ENCODE measurements at places on chromosomes 2 and 18.

DNA sequence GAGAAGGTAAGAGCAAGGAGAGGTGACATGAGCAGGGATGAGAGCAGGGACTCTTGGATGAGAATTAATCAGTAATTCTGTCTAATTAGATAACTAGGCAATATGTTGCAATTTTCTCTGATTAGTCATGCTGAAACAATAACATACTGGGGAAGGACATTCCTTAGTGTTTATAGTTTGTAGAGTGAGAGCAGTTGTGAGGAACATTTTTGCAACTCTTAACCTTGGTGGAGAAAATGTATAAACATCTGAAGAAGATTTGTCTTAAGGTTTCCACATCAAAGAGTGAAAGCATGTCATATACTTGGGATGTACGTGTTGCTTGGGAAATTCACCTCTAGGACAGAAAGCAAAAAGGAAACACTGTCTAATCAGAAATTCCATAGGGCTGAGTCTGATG is 955.4 kb upstream of the FANCL start:
- DNase-seq: no peak

DNA sequence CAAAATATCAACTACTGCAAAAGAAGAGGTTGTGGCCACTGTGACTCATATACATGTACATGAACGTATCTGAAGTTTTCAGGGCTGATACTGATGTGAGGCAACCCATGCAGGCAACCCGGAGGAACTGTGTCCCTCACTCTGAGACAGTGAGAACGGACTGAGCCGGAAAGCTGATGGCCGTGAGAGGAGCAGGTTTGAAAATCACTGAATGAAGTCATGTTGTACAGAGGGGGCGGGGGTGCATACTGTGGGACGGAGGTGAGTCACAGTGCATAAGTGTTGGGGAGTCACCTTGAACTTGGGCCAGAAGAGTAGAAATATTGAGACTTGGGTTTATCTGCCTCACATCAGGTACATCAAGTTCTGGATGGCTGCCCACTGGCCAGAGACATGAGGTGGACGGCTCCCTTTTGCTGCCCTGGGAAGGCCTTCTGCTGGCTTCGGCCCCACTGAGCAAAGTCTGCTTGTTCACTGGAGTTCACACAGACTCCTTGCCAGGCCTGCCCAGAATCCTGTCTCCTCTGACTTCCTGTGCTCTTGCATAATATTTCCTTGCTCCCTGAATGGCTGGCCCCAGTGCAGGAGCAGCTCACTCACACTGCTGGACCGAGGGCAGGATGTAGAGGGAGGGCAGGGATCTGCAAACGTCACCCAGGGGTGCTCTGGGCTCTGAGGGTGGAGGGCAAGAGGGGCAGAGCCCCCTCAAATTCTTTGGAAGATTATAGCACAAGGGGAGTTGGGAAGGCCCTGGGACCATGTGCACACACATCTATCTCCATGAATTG is 18.1 kb downstream of the EPAS1 start:
- no peak for DNase-seq

DNA sequence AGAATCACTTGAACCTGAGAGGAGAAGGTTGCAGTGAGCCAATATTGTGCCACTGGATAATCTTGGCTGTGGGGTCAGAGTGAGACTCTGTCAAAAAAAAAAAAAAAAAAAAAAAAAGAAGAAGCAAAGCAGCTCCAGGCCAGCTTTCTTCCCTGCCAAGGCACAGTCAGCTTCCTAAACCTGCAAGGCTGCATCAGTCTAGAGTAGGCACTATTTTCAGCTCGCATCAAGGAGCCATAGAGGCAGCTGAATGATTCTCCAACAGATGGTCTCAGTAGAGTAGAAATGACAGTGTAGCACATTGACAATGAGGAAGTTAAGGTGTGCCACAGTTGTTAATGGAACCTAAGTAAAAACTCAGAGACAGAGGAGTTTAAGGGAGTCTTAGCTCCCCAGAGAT is 35.6 kb downstream of the BMP10 start:
- no peak for DNase-seq

DNA sequence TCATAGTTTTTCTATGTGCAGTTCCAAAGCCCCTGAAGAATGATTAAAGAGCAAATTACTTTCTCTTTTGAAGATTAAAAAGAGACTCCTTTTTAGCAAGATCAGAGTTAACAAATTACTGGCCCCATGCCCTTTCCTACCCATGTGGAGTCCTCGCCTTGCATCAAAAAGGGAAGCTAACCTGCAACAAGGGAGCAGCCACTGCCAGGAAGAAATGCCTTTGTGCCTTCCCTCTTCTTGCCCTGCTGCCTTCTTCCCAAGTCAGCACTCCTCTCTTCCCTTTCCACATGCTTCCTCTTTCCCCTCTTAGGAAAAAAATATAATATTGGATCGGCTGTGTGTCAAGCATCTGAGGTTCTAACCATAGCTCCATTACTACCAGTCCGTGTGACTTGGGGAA is 37.1 kb upstream of the CYP1B1 start:
- DNase-seq: no peak

DNA sequence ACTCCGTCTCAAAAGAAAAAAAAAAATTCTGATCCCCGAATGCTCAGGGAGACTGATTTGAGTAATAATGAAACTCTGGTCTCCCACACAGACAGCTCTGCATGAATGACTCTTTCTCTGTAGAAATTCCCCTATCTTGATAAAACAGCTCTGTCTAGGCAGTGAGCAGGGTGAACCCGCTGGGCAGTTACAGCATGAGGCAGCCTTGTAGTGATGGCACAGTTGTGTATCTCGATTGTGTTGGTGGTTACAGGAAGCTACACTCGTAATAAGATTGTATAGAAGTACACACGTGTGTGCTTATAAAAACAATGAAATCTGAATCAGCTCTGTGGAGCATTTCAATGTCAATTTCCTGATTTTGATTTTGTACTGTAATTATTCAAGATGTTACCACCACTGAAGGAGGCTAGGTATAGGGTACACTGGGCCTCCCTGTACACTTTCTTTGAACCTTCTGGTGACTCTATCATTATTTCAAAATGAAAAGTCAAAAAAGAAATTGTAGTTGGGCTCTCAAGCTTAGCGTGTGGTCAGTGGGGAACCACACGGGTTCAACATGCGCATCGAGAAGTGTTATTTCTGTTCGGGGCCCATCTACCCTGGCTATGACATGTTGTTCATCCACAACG is 34.9 kb upstream of the ATP8B1 start:
- DNase-seq: no peak

- no peak for DNase-seq
Measured at GRCh38 chr2:99106913-99107312, 34.6 kb upstream of the C2orf15 start.

GRCh38 chr2:61670591-61671501 is 132.7 kb upstream of the XPO1 start:
- DNase-seq: peak; percentile 27

DNA sequence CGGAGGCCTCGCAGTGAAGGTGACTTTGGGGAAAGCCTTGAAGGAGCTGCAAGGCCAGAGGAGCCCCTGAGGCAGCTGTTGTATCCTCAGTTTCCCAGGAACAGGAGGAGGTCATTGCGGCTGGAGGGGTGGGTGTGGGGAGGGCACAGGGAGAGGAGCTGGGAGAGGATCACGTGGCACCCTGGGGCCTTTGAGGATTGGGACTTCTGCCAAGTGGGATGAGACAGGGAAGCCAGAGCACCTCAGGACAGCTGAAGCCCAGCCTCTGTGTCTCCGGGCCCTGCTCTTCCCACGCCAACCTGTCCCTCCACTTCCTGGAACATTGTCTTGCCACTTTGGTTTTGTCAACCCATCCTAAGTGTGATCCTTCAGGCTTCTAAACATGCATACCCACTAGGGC is 19.4 kb upstream of the RRM2 start:
- DNase-seq: no peak

GRCh38 chr2:16015210-16015902 is 75.0 kb downstream of the MYCN start:
- DNase-seq: no peak

- no peak for DNase-seq
Measured at GRCh38 chr18:43389163-43389562, 111.9 kb upstream of the SYT4 start.

DNA sequence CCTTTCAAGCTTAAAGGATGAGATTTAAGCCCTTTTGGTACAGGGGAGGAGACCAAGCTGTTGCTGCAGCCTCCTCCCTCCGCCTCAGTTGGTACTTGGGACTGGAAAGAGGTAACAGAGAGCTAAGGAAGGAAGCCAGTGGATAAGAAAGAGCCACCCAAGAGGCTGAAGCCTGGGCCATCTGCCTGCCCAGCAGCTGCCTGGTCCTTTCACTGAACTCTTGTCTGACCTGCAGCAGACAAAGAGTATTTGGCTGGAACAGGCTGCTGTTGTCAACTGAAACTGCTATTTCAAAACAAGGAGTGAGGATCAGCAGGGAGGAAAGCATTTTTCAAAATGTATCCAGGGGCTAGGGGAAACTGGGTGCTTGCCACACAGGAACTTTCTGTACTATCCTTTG is 30.3 kb downstream of the TNS1 start:
- no peak for DNase-seq

GRCh38 chr2:115609978-115610377 is 1167.5 kb downstream of the DPP10 start:
- DNase-seq: no peak

DNA sequence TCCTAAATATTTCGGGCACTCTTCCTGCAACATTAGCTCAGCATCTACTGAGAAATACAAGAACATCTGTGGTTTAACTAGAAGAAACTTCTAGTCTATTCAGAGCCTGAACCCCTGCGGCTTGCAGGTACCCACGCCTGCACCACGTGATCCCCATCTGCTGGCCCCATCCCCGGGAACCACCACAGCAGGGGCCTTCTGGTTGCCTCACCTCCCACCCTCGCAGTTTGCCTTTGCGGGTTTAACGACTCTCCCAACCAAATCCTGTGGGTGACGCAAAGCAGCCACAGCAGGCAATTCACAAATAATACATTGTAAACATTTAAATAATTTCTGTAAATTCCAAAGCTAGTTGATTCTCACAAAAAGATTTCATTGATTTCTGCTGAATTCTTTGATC is 90.2 kb upstream of the TMEM18 start:
- no peak for DNase-seq

DNA sequence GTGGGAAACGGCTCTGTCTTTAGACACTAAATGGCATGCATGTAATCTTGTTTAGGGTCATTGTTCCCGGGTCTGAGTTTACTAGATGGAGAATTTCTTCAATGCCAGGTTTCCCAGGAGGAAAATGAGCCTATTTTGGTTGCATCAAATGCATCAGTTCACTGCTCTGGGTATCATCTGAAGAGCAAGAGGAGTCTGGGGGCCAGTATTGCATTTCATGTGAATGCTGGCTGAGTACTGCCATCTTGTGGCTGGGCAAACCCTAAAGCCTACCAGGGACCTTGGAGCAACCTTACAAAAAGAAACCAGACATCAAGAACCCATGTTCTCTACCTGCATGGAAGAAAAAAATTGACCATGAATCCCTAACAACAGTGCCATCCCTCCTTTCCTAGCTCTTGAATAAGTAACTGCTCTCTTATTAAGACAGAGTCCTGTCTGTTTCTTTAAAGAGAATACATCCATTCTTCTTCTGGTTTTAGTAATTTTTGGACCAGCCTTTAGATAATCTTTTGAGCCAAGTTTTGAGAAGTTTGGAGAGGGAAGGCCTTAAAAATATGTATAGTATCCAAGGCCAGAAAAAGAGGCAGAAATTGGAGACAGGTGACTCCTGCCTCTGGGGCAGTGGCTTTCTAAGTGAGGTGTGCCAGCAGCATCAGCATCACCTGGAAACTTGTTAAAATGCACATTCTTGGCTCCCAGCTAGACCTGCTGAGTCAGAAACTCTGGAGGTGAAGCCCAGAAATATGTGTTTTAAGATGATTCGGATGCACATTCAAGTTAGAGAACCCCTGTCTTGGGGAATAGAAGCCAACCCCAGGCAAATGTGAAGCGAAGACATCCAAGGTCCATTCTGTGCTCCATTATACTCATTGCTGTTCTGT is 261.0 kb upstream of the CXCR4 start:
- peak; percentile 12 for DNase-seq

DNA sequence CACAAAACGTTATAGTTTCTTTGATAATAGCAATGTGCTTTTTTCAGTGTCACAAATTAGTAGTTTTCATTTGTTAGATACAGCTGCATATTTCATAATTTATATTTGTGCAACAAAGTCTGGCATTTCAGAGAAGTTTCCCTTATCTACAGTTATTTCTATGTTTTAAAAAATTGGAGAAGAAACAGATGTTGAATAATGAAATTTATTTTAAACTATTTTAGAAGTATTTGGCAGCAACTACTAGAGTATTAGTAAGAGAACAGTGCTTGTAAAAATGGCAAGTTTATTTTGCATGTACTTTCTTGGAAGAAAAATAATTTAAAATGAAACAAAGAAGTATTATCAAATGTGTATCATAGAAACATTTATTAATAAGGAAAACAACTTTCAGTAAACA is 68.6 kb upstream of the COL5A2 start:
- DNase-seq: no peak

GRCh38 chr2:219699440-219699821 is 72.0 kb downstream of the SLC4A3 start:
- DNase-seq: no peak

DNA sequence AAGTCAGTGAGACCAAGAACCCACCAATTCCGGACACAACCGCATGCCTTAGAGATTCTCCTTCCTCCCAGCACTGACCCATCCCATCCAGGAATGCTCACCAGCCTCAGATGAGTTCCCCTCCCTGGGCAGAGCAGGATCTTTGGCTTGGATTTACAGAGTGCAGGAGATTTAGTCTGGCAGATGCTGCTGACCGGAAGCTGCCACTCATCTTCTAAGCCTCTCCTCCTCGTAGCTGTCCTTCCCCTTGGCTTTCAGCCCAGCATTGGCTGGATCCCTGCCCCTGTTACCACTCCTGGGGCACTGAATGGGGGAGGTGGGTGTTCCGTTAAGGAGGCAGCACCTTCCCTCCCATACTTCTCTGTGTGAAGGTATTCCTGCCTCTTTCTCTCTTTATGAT is 53.2 kb downstream of the VWA3B start:
- no peak for DNase-seq

GRCh38 chr2:226093364-226093763 is 693.9 kb downstream of the NYAP2 start:
- no peak for DNase-seq

DNA sequence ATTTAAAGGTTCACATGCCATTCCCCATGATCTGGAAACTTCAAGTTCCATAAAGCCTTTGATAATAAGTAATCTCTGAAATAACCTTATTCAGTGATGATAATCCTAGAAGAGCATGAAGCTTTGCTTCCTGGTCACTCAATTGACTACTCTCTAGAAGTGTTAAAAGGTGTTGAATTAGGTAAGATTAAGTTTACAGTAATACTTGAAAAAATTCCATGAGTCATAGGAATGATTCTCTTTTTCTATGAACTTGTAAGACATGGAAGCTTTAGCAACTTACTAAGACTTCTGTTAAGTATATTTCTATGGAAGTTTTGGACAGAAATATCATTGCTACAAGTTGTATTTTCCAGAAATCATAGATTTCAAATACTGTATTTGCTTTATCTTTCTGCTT is 100.6 kb downstream of the MYO1B start:
- DNase-seq: no peak

GRCh38 chr18:11020161-11020853 is 129.1 kb downstream of the PIEZO2 start:
- DNase-seq: no peak
